T-helper 9 cell (primary cell): ENCODE measurements at places on chromosomes 5 and 9.

DNA sequence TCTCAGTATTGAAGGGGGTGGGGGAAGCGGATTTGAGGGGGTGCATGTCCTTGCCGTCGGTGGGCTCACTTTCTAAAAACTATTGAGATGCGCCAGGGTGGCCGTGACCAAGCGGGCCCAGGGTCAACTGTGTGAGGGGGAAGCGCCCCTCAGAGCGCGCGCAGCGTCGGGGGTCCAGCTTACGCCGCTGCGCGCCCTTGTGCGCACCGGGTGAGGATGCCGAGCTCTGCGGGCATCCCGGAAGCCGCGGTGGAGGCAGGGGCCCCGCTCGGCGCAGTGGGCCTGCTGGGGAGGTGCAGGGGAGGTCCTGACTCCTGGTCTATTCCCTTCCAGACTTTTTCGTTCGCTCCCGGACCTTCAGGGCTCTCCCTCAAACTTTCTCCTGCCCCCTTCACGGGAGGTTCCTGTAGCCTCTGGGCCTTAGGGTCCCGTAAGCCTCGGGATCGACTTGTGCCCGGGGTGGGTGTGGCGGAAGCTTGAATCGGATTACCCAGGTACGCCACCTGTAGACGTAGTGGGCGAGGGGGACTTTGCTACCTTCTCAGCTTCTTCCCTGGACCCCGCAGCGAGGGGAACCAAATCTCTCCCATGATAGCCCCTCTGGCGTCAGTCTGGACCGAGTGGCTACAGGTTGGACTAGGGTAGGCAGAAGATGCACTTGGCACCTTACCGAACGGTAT, 2.5 kb upstream of the PRDM6 start:
- DNase-seq: no peak

DNA sequence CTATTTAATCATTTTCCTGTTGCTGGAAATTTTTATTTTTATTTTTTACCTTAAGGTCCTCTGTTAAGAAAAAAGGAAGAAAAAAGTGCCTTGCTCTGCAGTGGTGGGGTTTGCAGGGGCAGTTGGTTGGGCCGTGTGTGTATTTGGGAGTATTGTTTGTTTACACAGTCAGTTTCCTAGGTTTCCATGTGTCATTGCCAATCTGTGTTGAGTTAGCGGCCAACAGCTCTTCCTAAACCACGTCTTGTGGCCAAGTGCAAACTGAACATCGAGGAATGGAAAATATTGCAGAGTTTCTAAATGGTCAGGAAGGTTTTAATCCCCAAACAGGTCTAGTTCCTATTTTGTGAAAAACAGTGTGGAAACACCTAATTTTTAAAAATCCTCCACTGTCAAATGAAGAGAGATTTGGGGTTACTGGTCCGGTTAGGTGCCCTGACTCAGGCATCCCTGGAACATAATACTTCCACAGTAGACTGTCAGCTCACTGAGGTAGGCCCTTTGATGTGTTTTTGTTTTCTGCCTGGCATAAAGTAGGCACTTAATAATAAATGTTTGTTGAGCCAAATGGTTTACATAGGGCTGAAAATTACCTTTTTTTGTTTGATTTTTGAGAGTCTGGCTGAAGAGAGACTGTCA, 37.0 kb downstream of the MAMDC2 start:
- no peak for DNase-seq

DNA sequence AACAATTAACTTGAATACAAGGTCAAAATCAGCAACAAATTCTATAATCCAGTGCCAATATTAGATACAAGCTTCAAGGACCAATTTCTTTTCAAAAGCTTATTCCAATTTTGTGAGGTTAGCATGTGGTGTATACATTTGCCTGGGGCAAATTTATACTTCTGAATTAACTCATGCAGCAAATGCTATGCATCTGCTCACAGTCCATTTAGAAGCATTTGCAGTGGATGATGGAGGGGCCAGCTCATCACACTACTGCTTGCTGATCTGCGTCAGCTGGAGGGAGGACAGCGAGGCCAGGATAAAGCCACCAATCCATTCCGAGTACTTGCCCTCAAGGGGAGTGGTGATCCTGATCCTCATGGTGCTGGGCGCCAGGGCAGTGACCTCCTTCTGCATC, 474.3 kb upstream of the KIF2A start:
- DNase-seq: no peak

DNA sequence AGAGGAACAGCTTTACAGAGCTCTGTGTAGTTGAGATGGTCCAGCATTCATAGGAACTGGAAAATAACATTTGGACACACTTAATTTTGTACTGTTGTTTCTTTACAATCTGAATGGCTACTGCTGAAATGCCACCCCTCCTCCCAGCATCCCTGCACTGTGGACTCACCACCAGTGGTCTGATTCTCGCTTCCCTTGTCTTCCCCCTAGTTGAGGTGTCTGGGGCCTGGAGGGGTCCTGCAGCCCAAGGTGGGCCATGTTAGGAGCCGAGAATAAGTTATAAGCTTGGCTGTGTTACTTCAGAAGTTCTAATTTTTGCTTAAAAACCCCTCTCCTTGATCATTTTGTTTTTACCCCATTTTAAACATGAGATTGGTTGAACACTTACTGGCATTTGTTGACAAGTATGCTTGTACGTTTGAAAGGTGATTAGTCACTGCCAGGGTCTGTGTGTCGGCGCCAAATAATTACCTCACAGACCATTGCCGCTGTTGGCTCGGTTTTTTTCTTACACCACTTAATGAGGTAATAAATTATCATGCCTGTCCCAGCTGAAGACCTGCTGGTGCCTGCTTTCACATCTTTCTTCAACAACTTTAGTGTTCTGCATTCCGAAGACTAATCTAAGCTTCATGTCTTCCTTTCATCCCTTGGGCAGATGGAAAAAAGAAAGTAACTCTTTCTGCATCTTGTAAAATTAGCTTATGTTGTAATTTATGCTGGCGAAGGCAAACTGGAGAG, 65.8 kb downstream of the MCCC2 start:
- DNase-seq: no peak

DNA sequence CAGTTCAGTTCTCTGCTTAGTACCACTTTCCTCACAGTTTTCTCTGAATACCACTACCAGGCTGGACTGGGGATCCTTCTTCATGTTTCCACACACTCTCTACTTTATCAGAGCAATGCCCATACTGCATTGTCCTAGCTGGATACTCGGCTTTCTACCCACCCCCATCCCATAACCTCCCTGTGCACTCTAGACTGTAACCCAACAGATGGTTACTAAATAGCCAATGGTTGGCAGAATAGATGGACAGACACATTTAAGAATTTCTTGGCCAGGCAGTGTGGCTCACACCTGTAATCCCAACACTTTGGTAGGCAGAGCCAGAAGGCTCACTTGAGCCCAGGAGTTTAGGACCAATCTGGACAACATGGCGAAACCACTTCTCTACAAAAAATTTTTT, 22.8 kb downstream of the CDK5RAP2 start:
- DNase-seq: no peak

DNA sequence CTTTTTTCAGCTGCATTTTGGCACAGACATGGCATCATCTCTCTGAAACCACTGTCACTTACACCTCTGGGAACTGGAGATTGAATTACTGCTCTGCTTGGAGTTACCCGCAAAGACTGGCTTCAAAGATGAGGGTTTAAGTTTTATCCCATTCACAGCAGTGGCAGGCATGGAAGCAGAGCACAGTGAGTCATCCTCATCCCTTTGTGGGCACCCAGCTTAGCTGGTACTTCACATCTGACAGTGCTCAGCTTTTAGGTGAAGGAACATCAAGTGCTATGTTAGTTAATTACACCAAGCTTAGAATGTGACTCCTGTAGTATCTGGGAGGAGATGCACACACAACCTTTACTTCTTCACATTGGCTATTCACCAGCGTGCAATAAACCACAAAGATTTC, 24.8 kb upstream of the ALDH1A1 start:
- no peak for DNase-seq

GRCh38 chr5:121313886-121314285, 537.8 kb upstream of the FTMT start:
- DNase-seq: no peak

DNA sequence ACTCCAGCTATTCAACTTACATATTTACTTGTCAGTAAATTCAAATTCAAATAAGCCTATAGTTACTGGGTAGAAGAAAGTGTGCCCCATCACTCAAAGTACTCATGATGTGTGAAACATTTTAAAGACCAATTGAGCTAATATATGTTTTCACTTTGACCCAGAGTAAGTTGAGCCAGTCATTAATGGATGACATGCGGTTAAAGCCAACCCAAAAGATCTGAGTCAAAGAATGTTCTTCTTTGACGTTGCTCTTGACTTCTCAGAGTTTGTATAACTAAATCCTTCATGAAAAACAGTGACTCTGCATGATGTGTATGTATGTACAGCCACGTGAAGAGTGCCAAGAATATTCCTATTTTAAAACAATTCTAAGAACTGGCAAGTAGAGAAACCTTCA, 237.4 kb downstream of the NR2F1-AS1 start:
- DNase-seq: no peak

DNA sequence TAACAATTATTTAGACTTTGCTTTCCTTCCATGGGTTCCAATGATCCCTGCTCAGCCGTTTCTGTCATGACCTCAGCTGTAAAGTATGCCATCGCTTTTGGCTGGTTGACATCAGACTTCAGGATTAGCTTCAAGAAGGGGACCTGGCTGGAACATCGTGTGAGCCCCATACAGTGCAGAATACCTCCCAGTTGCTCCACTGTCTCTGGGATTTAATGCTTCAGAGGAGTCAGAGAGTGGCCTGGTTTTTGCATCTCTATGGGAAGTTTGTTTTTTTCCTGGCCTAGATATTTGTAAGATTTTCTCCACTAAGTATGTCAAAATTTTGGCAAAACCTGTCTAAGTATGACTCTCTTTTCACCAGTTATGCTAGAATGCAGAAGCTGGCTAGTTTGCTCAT, 216.9 kb downstream of the GABBR2 start:
- no peak for DNase-seq

GRCh38 chr5:151248651-151249050, 4.3 kb upstream of the GM2A start:
- no peak for DNase-seq

DNA sequence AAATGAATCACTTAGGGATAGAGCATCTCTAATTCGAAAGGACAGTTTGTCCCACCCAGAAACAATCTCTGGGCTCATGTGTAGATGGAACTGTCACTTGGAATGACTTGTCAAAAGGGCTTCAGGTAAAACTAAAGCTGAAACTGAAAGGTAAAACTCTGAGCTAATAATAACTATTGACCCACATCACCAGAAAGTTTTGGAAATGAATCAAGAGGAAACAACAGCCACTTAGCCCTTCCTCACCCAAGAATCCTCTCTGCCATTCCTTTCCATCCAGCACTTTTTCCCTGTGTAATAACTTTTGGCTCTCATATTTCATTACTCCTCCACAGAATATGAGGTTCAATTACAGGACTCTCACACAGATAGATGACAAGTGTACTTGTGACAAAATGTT, 14.0 kb upstream of the GLRX start:
- no peak for DNase-seq

- no peak for DNase-seq
Measured at GRCh38 chr5:137215261-137215660, 283.9 kb downstream of the SPOCK1 start.

DNA sequence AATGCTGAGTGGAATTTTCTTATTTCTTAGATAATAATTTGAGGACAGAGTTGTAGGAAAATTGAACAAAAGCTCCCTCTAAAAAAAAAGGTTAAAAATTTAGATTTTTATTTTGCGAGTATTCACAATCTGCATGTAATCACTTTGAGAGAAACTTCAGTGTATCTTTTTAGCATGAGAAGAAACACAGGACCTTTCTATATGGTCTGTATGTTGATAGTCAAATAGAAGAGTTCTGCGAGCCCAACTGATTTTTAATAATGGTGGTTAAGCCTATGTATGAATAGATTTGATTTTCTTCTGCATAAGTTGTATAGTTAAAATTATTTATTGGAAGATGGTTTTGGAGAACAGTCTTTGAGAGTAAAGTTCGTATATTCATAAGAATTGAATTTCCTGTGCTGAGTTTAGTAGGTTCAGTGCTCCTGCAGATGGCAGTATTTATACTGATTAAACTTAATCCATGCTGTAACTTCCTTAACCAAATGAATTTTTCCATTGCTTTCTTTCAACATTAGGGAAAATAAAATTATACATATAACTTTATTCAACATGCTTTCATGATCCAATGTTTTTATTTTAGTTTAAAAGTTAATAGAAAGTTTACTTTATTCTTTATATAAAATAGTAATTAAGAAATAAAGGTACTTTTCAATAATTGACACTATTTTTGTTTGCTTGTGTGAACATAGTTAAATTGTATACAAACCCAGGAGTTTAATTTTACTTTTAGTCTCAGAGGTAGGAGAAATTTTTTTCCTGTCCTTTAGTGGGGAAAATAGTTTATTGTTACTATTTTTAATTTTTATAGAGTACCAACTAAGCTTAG, 19.6 kb downstream of the TCERG1 start:
- DNase-seq: no peak

DNA sequence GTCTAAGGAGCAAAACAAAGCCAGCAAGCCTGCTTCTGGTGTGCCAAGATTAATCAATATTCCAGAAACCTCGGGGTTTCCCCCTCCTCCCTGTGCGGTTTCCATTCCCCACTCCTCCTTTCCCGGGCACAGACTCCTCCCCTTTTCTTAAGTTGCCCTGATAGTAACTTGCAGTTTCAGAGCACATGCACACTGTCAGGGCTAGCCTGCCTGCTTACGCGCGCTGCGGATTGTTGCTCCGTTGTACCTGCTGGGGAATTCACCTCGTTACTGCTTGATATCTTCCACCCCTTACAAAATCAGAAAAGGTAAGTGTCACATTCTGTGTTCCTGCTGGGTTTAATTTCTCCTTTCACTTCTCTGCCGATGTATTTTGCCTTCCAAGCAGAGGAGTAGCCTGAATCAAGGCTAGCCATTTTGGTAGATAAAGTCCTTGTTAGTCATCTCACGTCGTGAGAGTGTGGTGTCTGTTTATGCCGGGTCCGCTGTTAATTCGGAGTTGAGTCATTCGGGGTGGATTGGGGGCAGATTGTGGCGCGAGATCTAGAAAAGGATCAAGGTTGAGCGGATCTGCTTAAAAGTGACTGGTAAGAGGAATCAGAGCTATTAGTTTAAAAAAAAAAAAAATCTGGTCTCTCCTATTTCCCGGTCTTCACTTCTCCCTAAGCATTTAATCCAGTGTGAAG, at the start of gene SLC1A3:
SLC1A3 (plus strand) TSS at position 179 of the 686 bp plus-strand sequence. CDS start 1,818 bp downstream, outside the sequence.
- no peak for DNase-seq
